ENCODE measurements at places on chromosomes 5 and 9.

- H3K27me3 ChIP-seq, result no peaks in the 10 kb centered on the region
- peak overlapping the region; percentile 90 for H3K4me3 ChIP-seq
- peak; percentile 59 for DNase-seq
- peaks cover 12% of the 10 kb centered on the region for H3K4me1 ChIP-seq
- no peaks in the 10 kb centered on the region for H3K36me3 ChIP-seq
Measured at GRCh38 chr5:91382530-91383026, 539 bp downstream of the ARRDC3 start.

DNA sequence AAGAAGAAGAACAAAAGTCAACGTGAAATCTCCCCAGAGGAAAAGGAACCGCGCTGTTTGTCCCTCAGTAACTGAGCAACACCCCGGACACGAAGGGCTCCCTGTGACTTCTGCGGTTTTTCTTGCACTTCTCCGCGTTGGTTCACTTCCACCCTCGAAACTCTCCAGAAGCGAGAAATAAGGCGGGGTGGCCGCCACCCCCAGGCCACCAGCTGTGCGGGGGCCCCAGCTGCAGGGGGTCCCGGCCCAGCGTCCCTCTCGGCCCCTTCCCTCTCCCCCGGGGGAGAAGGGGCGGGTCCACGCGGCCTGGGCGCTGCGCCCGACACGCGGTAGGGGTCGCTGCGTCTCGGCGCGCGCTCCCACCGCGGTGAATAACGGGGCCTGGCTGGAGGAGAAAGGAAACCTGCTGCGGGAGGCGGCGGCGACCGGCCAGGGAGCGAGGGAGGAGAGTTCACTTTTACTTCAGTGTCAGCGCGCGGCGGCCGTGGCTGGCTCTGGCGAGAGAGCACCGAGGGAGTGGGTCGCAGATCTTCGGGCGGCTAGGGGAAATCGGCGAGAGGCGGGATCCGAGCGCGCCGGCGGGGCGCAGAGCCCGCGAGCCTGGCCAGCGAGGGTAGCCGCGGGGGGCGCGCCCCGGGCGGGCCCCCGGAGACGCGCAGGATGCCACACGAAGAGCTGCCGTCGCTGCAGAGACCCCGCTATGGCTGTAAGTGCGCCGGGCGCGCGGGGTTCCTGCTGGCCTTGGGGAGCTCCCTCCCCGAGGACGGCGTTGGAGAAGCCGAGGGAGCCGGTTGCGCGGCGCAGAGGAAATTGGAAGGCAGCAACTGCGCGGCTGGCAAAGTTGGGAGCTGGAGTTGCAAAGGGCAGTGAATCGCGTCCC, at the start of gene IQGAP2:
IQGAP2 (plus strand) TSS at position 400 of the 880 bp plus-strand sequence; CDS start at position 661, 261 bp downstream.
- no peaks in the 10 kb centered on the region for H3K27me3 ChIP-seq
- H3K36me3 ChIP-seq, result no peaks in the 10 kb centered on the region
- peak within 1 kb of the TSS; percentile 65 for H3K27ac ChIP-seq
- peak within 1 kb of the TSS; percentile 66 for H3K4me3 ChIP-seq
- no peaks in the 10 kb centered on the region for H3K4me1 ChIP-seq
- DNase-seq, result peak; percentile 61

- H3K27ac ChIP-seq, result no peak overlapping the region
- DNase-seq, result no peak
- no peak overlapping the region for H3K4me3 ChIP-seq
Measured at GRCh38 chr5:159883522-159883950, 32.7 kb upstream of the ADRA1B start.

GRCh38 chr5:80077051-80077714, 42.0 kb downstream of the THBS4 start:
- DNase-seq, result no peak
- no peak overlapping the region for H3K4me3 ChIP-seq
- H3K36me3 ChIP-seq, result no peaks in the 10 kb centered on the region
- H3K27me3 ChIP-seq, result no peaks in the 10 kb centered on the region

GRCh38 chr5:50697739-50698138, 31.3 kb downstream of the PARP8 start:
- no peaks in the 10 kb centered on the region for H3K4me1 ChIP-seq
- H3K36me3 ChIP-seq, result no peaks in the 10 kb centered on the region
- no peak overlapping the region for H3K4me3 ChIP-seq

DNA sequence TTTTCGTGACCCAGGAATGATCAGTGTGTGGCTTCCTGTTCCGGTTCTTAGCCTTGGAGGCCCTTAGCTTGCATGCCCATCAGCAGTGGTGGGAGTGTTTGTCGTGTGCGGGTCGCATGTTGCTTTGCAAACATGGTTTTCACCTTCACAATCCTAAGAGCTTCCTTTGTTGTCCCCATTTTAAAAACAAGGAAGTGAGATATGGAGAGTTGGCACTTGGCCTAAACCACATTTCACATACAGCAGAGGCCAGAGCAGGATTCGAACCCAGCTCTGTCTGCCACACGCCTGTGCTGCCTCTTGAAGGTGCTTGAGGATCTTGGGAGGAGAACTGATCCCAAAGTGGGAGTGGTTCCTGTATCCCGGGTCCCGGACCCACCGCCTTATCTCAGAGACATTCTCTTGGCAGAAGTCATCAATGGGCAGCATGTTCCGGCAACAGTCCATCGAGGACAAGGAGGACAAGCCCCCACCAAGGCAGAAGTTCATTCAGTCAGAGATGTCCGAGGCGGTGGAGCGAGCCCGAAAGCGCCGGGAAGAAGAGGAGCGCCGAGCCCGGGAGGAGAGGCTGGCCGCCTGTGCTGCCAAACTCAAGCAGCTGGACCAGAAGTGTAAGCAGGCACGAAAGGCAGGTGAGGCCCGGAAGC, 38.2 kb upstream of the POMT1 start:
- no peak overlapping the region for H3K27ac ChIP-seq
- no peaks in the 10 kb centered on the region for H3K4me1 ChIP-seq
- DNase-seq, result no peak
- no peaks in the 10 kb centered on the region for H3K27me3 ChIP-seq
- H3K4me3 ChIP-seq, result no peak overlapping the region

DNA sequence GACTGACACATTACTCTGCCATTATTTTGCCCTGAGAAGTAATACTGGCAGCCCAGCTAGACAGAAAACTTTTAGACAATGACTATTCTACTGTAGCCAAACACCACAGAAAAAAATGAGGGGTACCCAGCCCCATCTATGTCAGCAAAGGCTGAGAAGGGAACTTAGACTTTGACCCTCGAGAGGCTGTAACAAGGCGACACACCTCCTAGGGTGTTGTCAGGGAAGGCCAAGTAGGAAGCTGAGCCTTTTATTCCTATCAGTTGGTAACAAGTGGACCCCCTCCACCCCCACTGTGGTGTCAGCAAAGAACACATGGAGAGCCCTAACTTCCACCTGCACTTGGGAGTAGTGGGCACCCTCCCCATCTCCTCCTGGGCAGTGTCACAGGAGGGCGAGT, 55.6 kb downstream of the SPTLC1 start:
- H3K4me1 ChIP-seq, result no peaks in the 10 kb centered on the region
- no peak overlapping the region for H3K4me3 ChIP-seq
- no peaks in the 10 kb centered on the region for H3K27me3 ChIP-seq
- no peak for DNase-seq

GRCh38 chr9:75672478-75672877, 218.0 kb upstream of the PCSK5 start:
- no peak overlapping the region for H3K27ac ChIP-seq
- no peaks in the 10 kb centered on the region for H3K27me3 ChIP-seq
- H3K4me1 ChIP-seq, result peaks cover 7% of the 10 kb centered on the region
- DNase-seq, result no peak

GRCh38 chr5:14598225-14598624, 16.6 kb downstream of the OTULINL start:
- no peak overlapping the region for H3K27ac ChIP-seq
- no peaks in the 10 kb centered on the region for H3K36me3 ChIP-seq
- H3K27me3 ChIP-seq, result no peaks in the 10 kb centered on the region
- H3K4me1 ChIP-seq, result no peaks in the 10 kb centered on the region
- no peak overlapping the region for H3K4me3 ChIP-seq

DNA sequence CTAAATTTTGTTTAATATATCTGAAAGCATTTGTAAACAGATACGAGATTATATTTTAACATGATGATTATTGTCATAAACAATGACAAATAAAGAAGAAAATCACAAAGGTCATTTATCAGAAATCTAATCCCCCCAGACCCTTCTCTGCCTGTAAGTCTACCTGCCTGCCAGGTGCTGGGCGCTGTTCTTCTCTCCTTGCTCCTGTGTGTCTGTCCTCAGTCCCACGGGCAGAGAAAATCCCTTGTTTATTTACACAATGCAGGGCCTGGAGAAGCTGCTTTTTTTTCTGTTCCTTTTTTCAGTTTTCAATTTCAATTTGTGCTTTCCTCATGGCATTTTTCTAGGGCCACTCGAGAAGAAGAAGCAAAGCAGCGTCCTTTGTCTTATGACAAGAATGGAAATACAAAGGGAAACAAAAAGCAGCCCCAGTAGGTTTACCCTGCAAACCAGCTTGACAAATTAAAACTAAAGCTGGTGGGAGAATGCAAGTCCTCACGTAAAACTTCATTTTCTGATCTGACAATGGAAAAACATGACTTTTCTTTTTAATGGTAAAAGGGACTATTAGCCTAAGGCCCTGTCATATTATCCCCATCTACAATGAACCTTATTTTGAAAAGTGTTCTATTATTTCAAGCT, 282.4 kb upstream of the KLF9 start:
- H3K27me3 ChIP-seq, result no peaks in the 10 kb centered on the region
- DNase-seq, result no peak
- no peak overlapping the region for H3K27ac ChIP-seq
- H3K4me3 ChIP-seq, result no peak overlapping the region
- H3K4me1 ChIP-seq, result peaks cover 6% of the 10 kb centered on the region
- no peaks in the 10 kb centered on the region for H3K36me3 ChIP-seq

DNA sequence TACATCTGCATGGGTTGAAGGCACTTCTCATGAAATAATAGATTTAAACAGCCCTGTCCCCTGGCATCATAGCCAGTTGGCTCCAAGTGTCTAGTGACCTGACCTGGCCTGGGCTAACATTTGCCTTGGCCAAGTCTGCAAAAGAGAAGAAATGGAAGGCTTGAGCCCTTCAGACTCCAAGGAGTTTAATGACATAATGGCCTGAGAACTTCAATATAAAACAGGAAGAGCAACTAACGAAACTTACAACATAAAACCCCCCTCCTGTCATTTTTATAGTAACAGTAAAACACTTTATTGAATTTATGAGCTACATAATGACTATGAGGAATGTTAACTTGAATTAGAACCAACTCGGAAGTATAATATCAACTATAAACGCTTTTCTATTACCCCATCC, 218.8 kb upstream of the TBCA start:
- no peak overlapping the region for H3K27ac ChIP-seq
- H3K4me1 ChIP-seq, result no peaks in the 10 kb centered on the region
- no peaks in the 10 kb centered on the region for H3K27me3 ChIP-seq
- H3K4me3 ChIP-seq, result no peak overlapping the region
- DNase-seq, result no peak
- H3K36me3 ChIP-seq, result no peaks in the 10 kb centered on the region

DNA sequence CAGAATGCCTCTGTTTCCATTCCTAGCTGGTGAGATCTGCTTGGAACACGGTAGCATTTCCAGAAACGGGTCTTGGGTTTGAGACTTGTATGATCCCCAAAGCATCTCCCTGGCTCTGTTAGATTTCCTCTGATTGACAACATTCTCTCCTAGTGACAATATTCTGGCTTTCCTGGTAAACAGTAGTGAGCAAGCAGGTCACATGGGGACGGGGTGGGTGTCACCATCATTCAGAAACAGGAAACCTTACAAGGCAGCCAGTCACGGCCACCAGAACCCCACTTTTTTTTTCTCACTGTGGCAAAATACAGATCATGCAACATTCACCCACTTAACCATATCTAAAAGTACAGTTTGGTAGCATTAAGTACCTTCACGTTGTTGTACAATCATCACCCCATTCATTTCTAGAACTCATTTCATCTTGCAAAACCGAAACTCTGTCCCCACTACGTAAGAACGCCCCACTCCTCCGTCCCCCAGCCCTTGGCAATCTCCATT, 90.1 kb upstream of the LMX1B start:
- H3K27me3 ChIP-seq, result no peaks in the 10 kb centered on the region
- H3K36me3 ChIP-seq, result no peaks in the 10 kb centered on the region
- no peak overlapping the region for H3K27ac ChIP-seq
- no peaks in the 10 kb centered on the region for H3K4me1 ChIP-seq

GRCh38 chr9:14722391-14723035, at the start of gene CER1:
Gene CER1, minus strand, starts transcription at chr9:14722733. Its CDS starts 61 bp downstream, at chr9:14722672.
- no peak for DNase-seq
- no peak within 1 kb of the TSS for H3K4me3 ChIP-seq
- no peaks in the 10 kb centered on the region for H3K4me1 ChIP-seq
- H3K36me3 ChIP-seq, result no peaks in the 10 kb centered on the region
- H3K27me3 ChIP-seq, result no peaks in the 10 kb centered on the region
- H3K27ac ChIP-seq, result no peak within 1 kb of the TSS

DNA sequence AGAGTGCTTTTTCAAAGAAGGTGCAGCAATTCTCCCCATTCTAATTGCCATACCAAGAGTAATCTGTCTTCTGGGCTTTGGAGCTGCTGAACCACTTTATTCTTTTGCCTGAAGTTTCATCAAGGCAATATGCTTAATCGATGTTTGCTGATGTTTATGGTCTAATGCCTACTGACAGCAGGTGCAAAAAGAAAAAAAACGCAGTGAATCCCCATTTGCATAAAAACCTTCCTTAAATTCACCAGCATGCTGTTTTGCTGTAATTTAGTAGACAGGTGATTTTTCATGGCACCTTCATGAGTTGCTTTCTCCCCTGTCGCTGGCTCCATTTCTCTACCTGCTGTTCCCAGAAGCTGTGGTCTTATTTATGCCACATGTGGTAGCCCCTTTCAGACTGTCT, 83.1 kb upstream of the MAST4 start:
- no peak overlapping the region for H3K4me3 ChIP-seq
- H3K36me3 ChIP-seq, result no peaks in the 10 kb centered on the region
- no peak for DNase-seq
- no peak overlapping the region for H3K27ac ChIP-seq
- no peaks in the 10 kb centered on the region for H3K27me3 ChIP-seq

All from testis (tissue), 5 donors.